ENCODE measurements at places on chromosomes 2 and 18.
A peak's percentile ranks its signal among the peaks of the same experiment; 100 is the strongest.

- DNase-seq: no peak
These were observed 251.4 kb downstream of the ANKRD30B start for GRCh38 chr18:14999085-14999975.

- no peak for DNase-seq
These were observed 16.0 kb upstream of the SKA1 start for GRCh38 chr18:50358844-50359243.

- no peak for DNase-seq
These were observed 1471.8 kb downstream of the LRP1B start for GRCh38 chr2:140658760-140659692.

DNA sequence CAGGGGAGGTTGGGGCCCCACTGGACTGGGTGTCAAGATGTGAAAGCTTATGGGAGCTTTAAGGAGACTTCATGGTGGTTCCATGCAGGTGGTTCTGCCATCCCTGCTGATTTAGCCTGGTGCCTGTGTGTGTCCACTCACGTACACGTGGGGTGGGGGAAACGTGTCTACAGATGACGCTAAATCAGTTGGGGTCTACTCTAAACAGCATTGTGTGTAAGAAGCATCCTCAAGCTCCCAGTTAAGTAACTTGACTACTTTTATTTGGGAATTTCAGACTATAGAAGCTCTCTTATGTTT is 47.1 kb downstream of the BCL2L11 start:
- DNase-seq: no peak

DNA sequence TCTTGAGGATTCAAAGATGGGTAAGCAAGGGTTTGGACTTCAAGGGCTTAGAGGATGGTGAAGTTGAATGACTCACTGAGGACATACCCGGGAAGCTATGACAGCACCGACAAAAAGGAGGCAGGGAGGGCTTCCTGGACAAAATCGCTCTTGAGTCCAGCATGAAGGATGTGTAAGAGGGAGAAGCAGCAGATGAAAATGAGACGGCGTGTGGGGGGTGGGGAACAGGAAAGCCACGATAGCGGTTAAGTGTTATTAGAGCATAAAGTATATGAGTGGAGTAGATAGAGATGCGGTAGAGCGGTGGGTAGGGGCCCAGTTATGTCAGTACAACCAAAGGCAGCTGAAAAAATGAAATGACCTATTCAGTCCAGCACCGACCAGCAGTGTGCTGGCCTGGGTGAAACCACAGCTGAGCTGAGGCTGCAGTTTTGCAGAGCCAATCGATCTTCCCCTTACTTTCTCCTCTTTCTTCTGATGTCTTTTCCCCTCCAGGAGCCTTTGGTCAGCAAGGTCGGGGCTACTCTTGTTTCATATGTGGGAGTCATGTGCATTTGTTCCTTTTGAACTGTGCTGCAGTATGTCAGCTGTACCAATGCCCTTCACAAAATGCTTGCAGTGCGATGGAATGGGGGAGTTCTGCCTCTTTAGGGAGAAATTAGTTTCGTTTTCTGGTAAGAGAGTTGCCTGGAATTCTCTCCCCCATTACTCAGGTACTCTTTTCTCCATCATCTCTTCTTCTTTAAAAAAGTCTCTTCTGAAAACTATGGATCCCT is 2.0 kb upstream of the THUMPD2 start:
- no peak for DNase-seq

DNA sequence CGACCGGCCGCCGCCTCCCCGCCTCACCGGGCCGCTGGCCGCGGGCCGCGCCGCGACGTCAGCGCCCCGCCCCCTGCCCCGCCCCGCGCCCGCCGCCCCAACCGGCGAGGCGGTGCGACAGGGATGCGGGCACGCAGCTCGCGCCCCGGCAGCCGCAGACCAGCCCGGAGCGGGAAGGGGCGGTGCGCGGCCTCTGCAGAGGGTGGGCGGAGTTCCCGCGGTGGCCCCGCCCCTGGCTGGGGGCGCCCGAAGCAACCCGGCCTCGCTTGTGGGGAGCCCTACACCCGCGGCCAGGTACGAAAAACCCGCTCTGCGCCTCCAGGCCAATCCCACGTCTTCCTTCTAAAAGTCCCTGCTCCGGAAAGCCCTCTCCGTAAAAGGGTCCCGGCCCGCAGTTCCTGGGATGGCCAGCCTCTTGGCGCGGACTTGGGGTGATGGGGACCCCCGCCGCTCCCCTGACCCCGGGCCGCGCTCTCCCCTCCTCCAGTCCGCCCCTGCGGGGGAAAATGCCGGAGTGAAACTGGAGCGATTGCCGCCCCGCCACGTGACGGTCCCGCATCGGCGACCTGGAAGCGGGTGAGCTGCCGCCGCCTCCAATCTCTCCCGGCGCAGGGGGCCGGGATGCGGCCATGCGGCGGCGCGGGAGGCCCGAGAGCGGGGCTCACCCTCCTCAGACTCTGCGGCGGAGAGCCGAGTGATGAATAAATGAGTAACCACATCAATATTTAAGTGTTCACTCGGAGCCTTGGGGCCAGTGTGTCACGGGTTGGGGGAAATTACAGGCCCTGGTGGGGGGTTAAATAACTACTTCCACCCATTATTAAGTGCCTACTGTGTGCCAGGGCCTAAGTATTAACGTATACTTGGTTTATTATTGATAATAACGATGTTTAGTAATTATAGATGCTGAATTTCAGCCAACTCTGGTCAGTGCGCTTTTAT is at the start of gene RAB11FIP5:
TSS of gene RAB11FIP5 (minus strand) at position 36 of the 942 bp plus-strand sequence. CDS start 171 bp downstream, outside the sequence.
- DNase-seq: peak; percentile 53

- no peak for DNase-seq
These were observed 997 bp downstream of the BOK start for GRCh38 chr2:241559323-241560161.

- no peak for DNase-seq
These were observed 84.1 kb downstream of the FBXO15 start for GRCh38 chr18:74063557-74063956.

- DNase-seq: no peak
These were observed 155.5 kb upstream of the SERTAD2 start for GRCh38 chr2:64809216-64809615.

DNA sequence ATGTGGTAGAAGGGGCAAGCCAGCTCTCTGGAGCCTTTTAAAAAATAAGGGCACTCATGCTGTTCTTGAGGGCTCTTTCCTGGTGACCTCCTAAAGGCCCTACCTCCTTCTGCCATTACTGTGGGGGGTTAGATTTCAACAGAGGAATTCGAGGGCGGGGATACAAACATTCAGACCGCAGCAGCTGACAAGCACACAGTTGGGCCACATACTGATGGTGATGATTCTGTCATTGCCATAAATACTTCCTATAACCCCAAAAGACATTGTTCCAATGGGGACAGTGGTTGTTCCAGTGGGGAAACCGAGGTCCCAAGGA is 67.0 kb downstream of the TSHZ1 start:
- DNase-seq: no peak

DNA sequence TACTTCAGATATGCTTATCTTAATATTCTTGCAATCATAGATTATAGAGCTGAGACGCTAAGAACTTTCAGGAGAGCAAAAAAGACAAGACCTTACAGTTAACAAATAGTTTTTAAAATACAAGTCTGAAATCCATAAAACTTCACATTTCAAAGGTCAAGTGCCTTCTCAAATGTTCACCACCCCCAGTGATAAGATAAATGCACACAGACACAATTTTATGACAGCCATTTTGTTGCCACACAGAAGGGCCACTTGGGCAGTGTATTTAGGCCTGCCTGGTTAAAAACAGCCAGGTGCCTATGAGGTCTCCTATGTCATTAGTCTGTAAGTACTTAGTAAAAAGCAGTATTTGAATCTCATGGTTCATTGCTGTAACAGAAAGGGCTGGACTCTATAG is 8.1 kb upstream of the PSTPIP2 start:
- DNase-seq: no peak

DNA sequence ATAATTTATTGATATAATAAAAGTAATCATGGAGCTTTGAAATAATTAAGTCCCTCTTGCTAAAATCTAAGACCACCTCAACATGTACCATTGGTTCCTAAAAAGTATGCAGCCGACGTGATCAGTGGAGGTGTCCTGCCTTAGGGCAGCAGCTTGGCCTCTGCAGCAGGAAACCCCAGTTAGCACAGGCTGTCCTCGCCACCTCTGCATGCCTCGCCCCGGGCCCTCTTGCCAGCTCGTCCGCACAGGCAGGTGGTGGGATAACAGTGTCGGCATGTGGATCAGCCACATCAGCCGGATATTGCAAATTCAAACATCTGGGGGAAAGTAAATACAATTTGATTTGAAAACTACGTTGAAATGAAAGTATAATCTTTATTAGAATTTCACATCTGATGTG is 22.9 kb downstream of the COA5 start:
- no peak for DNase-seq

GRCh38 chr2:205540036-205540435 is 142.3 kb upstream of the NRP2 start:
- DNase-seq: no peak

DNA sequence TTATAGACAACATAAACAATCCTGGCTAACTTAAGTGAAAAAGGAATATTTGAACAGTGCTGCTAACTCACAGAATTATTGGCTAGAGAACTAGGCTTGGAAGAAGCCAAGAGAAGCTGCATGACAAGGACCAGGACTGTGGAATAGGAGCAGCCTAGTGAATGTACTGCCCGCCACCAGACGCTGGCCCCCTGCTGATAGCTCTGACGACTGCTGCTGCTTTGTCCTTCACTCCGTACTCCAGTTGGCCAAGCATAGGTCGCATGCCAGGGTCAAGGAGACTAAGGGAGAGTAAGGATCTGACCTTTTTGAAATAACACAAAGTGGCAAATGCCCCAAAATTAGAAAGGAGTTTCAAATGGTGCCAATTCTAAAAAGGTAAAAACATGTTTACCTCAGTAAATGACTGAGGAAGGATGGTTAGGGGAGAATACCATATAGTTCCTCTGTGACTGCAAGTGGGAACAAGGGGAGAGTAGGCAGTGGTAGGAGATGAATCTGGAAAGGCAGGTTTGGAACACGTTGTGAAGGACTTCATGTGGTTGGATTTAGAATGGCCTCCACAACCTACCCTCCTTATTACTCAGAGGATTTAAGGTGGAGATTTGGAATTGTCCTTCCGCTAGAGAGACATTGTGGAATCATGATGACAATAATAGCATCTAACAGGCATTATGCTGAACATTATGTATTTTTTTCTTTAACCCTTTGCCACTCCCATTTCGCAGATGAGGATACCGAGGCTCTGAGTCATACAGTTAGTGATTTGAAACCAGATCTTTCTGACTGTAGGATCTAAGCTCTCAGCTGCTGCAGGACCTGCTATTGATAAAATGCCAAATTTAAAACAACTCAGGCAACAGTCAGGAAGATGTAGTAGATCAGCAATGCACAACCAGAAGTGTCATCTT is 19.5 kb downstream of the STRADB start:
- DNase-seq: no peak

DNA sequence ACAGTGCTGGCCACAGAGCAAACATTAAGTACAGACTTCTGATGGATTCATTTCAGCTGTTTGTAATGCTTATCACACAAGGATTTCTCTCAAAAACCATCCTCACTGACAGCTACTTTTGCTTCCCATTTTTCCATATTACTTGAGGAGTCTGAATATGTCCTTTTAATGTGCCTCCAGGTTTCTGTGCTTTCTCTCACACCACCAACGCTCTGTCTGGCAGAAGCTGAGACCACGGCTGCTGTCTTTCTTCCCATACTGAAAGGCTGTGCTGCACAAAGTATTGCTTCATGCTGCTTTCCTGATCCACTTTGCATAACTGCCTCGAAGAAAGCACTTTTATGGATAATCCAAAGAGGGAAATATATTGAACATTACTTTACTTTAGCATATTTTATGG is 312.1 kb upstream of the ZEB2 start:
- no peak for DNase-seq

- no peak for DNase-seq
These were observed 360.3 kb upstream of the SPHKAP start for GRCh38 chr2:228541789-228542188.

GRCh38 chr2:240460781-240461431 is 25.4 kb downstream of the GPC1 start:
- no peak for DNase-seq

- no peak for DNase-seq
These were observed 107.0 kb downstream of the NAB1 start for GRCh38 chr2:190755772-190756415.

- no peak for DNase-seq
These were observed 218.7 kb upstream of the PIEZO2 start for GRCh38 chr18:11368020-11368419.

DNA sequence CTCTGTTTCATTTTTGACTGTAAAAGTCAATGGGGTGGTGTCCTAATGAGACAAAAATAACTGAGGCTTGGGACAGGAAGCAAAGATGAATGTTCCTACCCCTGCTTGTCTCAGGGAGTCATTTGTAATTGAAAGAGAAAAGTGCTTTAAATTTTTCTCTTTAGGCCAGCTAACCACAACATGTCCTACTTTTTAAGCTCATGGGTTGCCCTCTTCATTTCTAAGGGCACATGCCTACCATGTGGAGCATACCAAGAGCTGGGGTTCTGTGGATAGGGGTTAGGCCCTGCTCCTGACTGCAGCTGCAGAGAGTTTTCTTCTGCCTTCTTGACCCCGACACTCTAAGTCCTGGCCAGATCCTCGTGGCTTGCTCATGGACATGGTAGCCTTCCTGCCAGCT is 96.8 kb upstream of the ARL4C start:
- DNase-seq: no peak

- no peak for DNase-seq
These were observed 161.2 kb upstream of the LRP1B start for GRCh38 chr2:142291969-142292368.

GRCh38 chr2:109409321-109410038 is 204.3 kb downstream of the SEPTIN10 start:
- no peak for DNase-seq

DNA sequence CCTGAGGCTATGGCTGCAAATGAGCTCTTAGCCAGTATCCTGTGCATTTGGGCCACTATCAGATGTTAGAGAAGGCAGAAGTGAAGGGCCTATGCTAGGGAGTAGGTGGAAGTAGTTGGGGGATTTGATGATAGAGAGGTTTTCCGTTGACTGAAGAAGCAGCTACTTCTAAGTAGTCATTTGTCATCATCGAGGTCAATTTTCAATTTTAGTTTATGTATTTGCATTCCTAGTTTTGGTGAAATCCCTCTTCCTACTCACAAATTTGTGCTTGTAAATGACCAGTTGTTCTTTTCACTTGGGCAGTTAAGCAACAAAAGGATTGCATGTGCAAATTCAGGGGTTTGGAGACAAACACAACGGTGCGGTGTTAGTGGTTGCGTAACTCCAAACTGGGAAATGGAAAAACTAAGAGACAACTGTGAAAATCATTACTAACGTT is 48.5 kb upstream of the PELI1 start:
- no peak for DNase-seq

- DNase-seq: no peak
These were observed 114.5 kb downstream of the PIEZO2 start for GRCh38 chr18:11034884-11035283.

Data from AG09319 (cell line).